ENCODE measurements at places on chromosomes 16 and 17. TPM values are rescaled to one million over a fixed set of nuclear protein-coding genes. Genes with fewer than 3 reads are reported as not detected.
A peak's percentile ranks its signal among the peaks of the same experiment; 100 is the strongest.

Gene KCNH4
- 0.07 TPM for polyA plus RNA-seq

DNA sequence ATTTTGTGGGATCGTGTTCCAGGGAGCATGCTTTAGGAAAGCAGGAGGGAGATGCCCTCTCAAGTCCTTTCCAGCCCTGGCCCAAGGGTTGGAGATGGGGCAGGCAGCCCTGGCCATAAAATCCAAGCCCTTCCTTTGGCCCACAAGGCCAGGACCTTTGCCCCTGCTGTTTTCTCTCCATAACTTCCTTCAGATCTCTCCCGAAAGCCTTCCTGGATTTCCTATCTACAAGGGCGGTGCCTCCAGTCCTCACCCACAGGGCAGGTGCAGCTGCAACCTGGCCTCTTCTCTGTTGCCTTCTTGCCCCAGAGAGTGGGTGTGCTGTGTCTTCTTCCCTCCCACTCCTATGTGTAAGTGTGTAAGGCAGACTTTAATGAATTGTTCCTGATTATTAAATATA, 8.5 kb upstream of the PDP2 start:
- no peak for DNase-seq

DNA sequence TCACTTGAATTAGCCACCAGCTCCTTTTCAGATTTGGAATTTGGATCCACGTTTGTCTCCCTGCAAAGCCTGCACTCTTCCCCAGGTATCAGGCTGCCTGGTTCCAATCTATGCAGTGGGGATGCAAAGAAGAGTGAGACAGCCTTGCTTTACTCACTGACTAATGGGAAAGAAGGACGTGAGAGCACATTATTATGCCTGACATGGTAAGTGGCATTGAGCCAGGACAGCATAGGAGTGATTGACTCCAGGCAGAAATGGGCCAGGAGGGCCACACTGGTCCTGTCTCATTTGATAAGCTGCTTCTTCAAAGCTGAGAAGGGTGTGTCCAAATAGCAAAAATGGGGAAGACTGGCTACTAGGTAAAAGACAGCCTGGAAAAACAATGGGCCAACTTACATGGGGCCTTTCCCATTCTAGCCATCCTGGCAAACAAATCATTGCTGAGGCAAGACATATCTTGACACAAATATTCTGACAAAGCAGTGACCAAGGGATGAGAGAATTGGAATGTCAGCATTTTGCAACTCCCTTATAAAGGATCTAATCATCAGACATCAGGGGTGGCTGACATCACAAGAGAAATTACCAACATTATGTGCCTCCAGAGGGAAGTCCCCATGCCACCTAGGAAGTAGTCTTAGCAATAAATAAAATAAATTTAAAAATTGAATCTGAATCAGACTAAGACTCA, 38.6 kb downstream of the CDH11 start:
- no peak for DNase-seq

DNA sequence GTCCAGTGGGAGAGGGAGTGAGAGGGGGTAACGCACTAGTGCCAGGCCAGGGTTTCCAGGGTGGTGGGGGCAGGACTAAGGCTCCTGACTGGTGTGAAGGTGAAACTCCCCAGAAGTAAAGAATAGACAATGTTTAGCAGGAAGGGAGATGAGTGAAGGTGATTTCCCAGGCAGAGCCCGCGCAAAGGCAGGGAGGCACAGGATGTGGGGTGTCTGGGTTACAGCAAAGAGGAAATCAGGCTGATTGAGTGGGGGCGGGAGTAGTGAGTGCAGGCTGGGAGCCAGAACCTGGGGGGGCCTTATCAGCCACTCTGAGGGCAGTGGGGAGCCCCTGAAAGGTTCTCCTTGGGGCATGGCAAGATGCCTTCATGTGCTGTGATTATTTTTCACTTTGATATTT, 167.5 kb downstream of the UTP18 start:
- DNase-seq = no peak

Gene CENPX
- 132 TPM for polyA plus RNA-seq

GRCh38 chr17:76011951-76012350, 11.3 kb downstream of the CDK3 start:
- DNase-seq = no peak

Gene MMD
- polyA plus RNA-seq = 6.4 TPM

Gene NHERF2
- 314 TPM for polyA plus RNA-seq

Gene HS3ST3B1
- 0.73 TPM for polyA plus RNA-seq

- DNase-seq = no peak
Observed at GRCh38 chr16:88300463-88300835, 82.3 kb upstream of the ZNF469 start.

Gene FOXN1
- polyA plus RNA-seq = not detected

Gene SLC52A1
- polyA plus RNA-seq = not detected

- peak; percentile 36 for DNase-seq
Observed at GRCh38 chr17:12180644-12181261, 160.1 kb downstream of the MAP2K4 start.

Gene ZSCAN10
- 0.07 TPM for polyA plus RNA-seq
